CD4-positive, alpha-beta T cell treated with Interleukin-15 for 1 hour (primary cell): ENCODE measurements at places on chromosomes 16 and 17.

GRCh38 chr16:20141956-20142355 lies 68.3 kb upstream of the GPR139 start:
- no peak for DNase-seq

- DNase-seq = no peak
These were observed 259.8 kb downstream of the CPPED1 start for GRCh38 chr16:12543700-12544476.

DNA sequence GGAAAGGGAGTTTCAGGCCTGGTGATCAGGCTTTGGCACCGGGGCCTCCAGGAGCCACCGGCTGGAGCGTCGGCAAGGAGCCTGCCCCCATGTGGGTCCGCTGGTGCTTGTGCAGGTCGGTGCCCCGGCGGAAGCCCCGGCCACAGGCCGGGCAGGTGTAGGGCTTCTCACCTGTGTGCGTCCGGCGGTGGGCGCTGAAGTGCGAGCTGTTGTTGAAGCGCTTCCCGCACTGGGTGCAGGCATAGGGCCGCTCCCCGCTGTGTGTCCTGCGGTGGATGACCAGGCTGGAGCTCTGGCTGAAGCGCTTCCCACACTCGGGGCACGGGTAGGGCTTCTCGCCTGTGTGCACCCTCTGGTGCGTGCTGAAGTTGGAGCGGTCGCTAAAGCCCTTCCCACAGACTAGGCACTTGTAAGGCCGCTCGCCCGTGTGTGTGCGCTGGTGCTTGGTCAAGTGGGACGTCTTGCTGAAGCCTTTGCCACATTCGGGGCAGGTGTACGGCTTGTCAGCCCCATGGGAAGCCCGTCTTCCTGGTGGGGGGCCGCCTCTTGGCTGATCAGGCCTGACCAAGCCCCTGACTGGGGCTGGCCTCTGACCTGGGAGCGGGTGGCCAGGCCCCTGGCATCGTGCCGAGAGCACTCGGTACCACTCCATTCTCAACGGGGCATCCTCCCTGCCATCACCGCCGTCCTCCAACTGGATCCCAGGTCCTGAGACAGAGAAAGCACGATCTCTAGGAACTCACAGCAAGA lies 14.4 kb downstream of the ZNF500 start:
- no peak for DNase-seq

GRCh38 chr17:82041144-82041814 lies 3.8 kb upstream of the DCXR start:
- no peak for DNase-seq

DNA sequence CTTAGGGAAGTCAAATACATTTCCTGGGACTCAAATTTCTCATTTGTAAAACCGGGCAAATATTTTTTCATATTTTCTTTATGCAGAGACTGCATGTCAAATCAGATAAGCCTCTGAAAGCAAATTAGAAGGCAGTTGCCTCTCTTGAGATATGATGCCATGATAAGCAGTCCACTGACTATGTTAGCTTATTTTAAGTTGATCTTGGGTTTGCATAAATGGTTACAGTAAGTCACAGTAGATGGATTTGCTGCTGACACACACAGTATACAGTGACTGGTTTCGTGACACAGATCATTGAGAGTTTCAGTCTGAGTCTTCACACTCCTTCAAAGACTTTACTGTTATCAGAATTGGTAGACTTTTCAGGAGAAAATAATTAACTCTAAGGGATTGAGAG lies 927.6 kb upstream of the CDH8 start:
- no peak for DNase-seq

DNA sequence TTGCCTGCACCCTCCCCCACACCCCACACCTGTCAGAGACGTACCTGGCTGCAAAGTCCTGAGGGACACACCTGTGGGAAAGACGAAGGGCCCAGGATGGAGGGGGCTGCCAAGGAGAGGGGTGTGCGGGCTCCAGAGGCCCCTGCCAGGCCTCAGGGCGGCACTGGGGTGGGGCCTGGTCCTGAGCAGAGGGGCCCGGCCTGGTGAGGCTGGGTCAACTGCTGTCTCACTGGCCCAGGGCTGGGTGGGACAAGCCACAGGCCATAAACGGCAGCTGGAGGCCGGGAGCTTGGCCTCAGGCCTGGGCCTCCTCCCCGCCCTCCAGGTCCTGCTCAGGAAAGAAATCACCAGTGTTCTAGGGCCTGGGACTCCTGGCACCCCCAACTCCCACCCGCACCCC lies 510 bp downstream of the TPSG1 start:
- no peak for DNase-seq

GRCh38 chr16:89507834-89508590 lies at the start of gene SPG7:
SPG7 (plus strand) TSS chr16:89508403; CDS start chr16:89508418, 15 bp downstream.
- DNase-seq = peak; percentile 90

- DNase-seq = no peak
These were observed 7.5 kb upstream of the CEP131 start for GRCh38 chr17:81230043-81230820.

DNA sequence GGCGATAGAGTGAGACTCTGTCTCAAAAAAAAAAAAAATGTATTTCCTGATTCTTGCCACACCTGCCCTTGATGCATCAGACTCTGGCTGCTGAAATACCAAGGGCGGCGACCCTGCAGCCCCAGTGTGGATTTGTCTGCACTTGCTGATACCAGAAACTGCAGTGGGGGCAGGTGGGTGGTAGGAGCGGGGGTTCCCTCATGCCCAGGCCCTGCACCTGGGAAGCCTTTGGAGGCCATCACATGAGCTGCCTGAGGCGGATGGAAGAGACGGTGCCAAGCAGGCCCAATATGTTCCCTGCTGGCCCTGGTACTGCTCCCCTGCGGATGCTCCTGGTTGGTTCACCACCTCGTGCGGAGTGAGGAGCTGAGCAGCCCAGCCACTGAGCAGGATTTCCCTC lies 50.6 kb downstream of the MARF1 start:
- DNase-seq = peak; percentile 34

DNA sequence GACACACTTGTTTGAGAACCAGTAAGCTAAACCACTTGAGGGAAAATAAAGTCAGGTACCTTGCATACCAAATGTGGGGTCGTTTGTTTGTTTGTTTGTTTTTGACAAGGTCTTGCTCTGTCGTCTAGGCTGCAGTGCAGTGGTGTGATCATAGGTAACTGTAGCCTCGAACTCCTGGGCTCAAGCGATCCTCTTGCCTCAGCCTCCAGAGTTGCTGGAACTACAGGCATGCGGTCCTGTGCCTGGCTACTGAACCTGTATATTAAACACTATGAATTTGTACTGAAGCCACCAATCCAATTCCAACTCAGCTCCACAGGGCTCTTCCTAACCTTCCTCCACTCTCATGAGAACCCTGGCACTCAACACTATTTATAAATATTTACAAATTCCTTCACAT lies 51.9 kb downstream of the WWP2 start:
- DNase-seq = no peak

GRCh38 chr17:2336852-2337543 lies at the start of gene SGSM2:
SGSM2 (plus strand) TSS chr17:2337501; CDS start chr17:2337689, 188 bp downstream.
- DNase-seq = peak; percentile 74

DNA sequence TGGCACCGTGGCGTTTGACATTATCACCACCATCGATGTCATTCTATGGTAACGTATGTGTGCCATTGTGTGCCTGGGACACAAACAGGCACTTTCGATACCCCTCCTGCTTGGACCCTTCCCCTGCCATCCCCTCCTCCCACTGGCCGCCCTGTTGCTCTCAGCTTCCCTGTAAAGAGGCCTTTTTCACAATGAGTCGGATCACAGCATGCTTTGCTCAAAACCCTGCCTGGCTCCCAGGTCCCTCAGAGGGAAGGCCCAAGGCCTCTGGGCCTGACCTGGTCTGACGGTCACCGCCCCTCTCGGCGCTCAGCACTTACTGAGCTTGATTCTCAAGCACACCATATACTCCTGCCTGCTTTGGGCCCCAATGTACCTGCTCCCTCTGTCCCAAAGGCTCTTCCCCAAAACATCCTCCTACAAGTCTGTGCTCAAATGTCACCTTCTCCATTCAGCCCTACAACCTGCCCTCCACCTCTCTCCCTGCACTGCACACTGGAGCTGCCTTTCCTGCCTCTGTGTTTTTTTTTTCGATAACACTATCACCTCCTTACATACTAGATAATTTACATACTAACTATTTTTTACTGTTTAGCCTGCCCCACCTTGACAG lies 303.8 kb downstream of the SOX9 start:
- no peak for DNase-seq

DNA sequence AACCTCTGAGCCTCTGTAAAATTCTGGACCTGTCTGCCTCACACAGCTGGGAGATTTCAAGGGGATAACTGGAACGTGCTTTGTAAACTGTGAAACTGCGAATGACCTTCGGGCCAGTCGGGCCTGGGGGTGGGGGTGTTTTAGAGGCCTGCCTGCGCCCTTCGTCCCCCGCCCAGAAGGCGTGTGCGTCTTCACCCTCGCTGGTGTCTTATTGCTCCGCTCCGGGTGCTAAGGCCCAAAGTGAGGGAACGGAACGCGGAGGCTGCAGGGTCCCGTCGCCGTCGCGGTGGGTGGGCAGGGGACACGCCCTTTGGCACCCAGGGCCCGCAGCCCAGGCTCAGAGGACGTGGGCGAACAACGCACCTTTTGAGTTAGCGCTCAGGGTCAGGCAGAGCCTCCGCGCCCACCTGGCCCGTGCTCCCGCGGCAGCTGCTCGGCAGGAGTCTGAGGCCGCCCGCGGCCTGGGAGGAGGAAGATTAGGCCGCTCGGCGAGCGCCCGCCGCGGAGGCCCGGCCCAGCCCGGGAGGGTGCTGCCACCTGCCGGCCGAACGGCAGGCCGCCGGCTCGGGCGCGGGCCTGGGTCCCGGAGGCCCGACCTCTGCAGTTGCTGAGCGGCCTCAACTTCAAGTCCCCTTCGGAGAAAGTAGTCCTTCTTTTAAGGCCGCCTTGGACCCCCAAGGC lies 29.7 kb downstream of the DCAKD start:
- peak; percentile 50 for DNase-seq

- DNase-seq = no peak
These were observed 15.9 kb upstream of the PDXDC1 start for GRCh38 chr16:14958970-14959369.

DNA sequence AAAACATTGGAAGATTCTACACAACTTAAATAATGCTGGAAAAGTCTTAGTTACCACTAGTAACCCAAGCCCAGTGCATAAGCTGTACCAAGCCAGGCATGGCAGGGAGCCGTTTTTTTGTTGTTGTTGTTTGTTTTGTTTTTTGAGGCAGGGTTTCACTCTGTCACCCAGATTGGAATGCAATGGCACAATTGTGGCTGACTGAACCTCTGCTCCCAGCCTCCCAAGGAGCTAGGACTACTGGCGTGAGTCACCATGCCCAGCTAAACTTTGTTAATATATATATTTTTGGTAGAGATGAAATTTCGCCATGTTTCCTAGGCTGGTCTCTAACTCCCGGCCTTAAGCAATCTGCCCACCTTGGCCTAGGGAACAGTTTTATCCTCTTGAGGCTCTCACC lies 564 bp upstream of the TMIGD1 start:
- DNase-seq = no peak

DNA sequence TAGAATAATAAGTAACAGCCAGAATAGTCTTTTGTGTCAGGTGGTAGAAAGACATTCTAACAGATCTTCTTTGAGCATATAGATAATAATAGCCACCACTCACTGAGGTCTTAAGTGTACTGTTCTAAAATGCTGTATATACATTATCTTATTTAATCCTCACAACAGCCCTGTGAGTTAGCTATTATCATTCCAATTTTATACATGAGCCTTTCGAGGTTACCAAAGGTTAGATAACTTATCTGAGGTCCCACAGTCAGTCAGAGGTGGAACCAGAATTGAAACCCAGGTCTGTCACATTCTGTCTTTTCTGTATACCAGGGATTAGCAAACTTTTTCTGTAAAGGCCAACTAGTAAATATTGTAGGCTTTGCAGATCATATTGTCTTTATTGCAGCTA lies 23.2 kb downstream of the REXO5 start:
- DNase-seq = no peak

DNA sequence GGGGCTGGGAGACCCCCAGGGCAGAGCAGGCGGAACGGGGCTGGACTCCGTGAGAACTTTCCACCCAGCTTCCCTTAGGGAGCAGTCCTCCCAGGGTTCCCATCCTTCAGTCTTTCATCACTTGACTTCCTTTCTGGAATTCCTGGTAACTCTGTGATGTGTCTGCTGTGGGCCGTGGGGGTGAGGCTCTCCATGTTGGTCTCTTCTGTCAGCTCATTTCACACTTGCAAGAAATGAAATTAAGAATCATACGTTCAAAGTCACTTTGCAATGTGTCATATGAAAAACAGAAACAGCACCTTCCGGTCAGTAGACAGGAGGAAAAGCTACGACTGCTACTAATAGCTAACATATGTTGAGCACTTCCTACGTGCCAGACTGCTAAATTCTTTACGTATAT lies 5.4 kb upstream of the BBS2 start:
- DNase-seq = no peak

- DNase-seq = no peak
These were observed 5.9 kb downstream of the CCDC154 start for GRCh38 chr16:1438229-1439057.

DNA sequence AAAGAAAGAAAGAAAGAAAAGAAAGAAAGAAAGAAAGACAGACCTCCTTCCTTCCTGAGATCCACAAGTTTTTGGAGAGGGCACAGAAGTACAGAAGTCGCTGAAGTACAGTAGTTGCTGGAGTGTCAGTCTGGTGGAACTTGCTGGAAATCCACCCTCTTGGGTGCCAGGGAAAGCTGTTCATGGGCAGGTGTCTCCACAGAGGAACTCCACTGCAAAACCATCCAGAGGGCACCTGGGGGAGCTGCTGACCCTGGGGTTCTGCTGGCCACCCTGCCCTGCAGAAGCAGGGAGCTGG lies 3.5 kb upstream of the PRR14 start:
- DNase-seq = no peak

- peak; percentile 48 for DNase-seq
These were observed at the start of gene EVPLL for GRCh38 chr17:18377437-18378204. EVPLL (plus strand) TSS chr17:18377778; CDS start chr17:18380938, 3,160 bp downstream.

GRCh38 chr17:10114931-10115535 lies 83.4 kb downstream of the GAS7 start:
- DNase-seq = peak; percentile 92

GRCh38 chr16:84314814-84315213 lies 20.1 kb downstream of the WFDC1 start:
- no peak for DNase-seq

- DNase-seq = no peak
These were observed 9.0 kb downstream of the LRRC37B start for GRCh38 chr17:32016231-32016630.

DNA sequence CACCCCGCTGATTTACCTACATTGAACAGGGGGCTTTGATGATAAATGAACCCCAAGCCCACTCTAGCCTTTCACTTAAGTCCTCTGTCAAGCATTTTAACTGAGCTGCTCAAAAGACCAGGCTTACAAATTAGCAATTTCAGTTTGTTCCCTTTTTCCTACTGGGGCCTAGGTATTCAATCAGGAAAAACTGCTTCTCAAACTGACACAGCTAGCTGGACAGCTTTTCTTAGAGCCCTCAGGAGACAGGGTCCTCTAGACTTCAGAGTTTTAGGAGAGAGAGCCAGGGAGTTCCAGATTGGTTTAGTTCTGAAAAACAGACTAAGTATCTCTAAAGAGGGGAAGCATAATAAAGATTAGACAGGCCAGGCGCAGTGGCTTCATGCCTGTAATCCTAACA lies 6.2 kb upstream of the HEXIM2 start:
- no peak for DNase-seq

GRCh38 chr17:41848788-41849187 lies 11.2 kb downstream of the KLHL10 start:
- no peak for DNase-seq
